ENCODE measurements at places on chromosomes 16 and 17.

DNA sequence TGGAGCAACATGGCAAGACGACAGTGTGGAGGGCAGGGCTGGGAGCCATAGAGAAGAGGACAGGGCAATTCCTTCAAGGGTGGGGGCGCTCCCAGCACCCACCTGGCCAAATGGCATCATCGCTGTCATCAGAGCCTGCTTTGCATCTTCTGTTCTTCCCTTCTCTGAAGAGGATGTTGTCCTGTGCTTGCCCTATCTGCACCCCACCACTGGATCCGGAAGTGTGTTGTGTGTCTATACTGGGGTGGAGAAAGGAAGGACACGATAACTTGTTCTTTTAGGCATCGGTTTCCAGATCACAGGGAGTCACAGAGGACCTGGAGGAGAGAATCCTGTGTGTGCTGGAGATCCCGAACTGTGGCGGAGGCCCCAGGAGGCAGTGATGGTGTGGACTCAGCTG, 25.7 kb upstream of the ANKRD40CL start:
- DNase-seq: no peak

DNA sequence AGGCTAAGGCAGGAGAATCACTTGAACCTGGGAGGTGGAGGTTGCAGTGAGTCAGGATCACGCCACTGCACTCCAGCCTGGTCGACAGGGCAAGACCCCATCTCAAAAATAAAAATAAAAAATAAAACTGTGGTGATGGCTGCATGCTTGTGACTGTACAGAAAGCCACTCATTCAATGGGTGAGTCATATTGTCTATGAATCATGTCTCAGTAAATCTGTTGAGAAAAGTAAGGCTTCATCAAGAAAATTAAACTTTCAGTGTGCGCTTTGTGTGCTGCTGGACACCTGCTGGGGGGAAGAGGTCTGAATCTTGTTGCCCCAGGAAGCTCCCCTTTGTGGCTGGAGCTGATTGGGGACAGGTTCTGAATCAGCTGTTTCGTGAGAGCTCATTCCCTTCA, 11.3 kb downstream of the NUBP1 start:
- no peak for DNase-seq

- DNase-seq: no peak
Observed at GRCh38 chr17:6355196-6355595, 79.7 kb downstream of the AIPL1 start.

DNA sequence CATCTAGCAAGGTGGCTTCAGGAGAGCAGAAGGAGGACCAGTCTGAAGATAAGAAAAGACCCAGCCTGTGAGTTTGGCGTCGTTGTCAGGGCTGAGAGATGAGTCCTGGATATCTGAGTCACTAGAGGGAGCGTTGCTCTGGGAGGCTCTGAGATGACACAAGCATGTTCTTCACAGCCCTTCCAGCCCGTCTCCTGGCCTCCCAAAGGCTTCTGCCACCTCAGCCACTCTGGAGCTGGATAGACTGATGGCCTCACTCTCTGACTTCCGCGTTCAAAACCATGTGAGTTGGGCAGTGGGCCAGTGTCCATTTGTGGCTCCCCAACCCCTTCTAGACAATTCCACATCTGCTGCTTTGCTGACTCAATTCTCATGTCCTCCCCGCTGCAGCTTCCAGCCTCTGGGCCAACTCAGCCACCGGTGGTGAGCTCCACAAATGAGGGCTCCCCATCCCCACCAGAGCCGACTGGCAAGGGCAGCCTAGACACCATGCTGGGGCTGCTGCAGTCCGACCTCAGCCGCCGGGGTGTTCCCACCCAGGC, 2.3 kb downstream of the TGFB1I1 start:
- no peak for DNase-seq

DNA sequence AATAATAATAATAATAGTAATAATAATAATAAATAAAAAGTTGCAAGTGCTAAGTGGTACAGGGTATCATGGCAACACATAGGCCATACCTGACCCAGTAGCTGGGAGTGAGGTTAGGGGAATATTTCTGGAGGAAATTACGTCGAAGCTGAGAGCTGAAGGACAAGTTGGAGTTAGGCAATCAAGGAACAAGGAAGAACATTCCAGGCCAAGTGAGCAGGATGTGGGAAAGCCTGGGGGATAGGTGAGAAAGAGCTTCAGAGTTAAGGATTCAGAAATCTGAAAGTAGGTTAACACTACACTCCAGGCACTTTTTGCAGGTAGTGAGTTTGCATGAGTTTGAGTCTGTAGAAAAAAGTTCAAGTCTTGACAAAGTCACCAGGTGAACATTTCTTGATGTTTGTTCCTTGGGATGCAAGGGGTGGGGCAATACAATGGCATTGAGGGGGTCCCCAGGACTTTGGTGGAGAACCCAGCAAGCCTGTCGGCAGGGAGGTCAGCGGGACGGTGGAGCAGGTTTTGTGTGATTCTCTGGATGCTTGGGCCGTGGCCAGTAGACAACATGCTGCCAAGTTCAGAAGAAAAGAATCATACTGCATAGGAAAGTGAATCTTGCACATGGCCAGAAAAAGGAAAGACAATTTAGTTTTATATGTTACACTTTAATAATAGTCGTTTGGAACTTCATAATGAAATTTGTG, 27.7 kb upstream of the MPHOSPH6 start:
- no peak for DNase-seq

DNA sequence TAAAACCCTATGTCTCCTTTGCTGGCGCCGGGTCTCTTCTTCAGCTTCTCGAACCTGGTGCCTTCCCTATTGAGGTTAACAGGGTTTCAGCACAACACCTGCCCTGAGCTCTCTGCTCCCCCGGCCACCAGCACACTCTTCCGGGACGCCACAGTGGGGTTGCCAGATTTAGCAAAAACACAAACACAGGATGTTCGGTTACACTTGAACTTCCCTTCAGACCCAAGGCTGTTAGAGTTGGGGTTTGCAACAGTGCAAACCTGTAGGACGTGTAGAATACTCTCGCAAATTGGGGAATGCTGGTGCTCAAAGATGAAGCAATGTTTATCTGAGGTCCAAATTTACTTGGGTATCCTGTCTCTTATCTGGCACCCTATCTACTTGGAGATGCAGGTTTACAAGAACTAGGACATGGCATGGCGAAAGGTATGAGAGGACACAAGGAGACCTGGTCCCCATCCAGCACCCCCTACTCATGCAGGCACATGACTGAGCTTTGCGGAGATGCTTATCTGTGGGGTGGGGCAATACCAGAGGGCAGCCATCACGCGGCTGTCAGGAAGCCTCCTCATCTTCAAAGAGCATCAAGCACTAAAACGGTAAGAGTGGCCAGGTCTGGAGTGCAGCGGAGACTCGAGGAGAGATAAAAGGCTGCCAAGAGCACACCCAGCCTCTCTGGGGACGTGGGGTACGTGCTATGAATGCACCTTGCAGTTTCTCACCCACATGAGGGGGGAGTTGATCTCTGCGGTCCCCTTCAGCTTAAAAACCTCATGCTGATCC, 52.8 kb downstream of the SDK2 start:
- peak; percentile 56 for DNase-seq

DNA sequence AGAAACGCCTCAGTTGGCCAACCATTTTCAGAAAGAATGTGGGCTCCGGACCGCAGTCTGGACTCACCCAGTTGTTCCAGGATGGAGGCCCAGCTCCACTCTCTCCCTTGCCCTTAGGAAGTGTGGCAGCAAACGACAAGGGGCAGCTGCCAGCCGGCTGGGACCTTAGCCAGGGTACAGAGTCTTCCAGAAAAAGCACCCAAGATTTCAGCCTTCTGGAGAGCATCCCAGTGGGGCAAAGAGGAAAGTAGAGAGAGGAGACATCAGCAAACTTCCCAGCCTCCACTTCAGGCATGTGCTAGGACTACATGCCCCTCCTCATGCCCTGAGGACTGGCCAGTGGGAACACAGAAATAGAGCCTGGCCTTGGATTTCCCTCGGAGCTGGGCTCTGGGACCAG, 56.8 kb upstream of the SCNN1B start:
- DNase-seq: no peak

GRCh38 chr17:9899280-9900043, 5.6 kb downstream of the RCVRN start:
- DNase-seq: no peak

- DNase-seq: no peak
Observed at GRCh38 chr16:3140603-3141427, 6.0 kb downstream of the ZNF213 start.

GRCh38 chr16:84911486-84912216, 91.9 kb downstream of the CRISPLD2 start:
- no peak for DNase-seq

- DNase-seq: no peak
Observed at GRCh38 chr16:65037556-65037955, 84.3 kb downstream of the CDH11 start.

- no peak for DNase-seq
Observed at GRCh38 chr17:65626451-65626850, 65.0 kb upstream of the AXIN2 start.

DNA sequence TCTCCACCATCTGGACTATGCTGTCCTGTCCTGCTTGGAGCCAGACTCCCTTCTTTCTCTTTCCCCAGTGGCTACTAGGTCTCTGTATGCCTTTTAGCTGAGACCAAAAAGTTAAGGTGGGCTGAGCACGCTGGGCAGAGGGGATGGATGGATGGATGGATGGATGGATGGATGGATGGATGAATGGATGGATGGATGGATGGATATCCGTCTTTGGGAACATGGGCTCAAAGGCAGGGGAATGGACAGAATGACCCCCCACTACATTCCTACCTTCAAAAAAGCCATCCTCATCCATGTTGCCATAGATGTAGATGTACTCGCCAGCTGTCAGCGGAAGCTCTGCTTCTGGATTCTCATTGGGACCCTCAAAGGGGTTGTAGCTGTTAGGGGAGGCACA, 12.8 kb downstream of the TSPOAP1 start:
- no peak for DNase-seq

GRCh38 chr16:54540525-54541180, 254.1 kb upstream of the IRX3 start:
- DNase-seq: no peak

GRCh38 chr17:67467500-67468455, 90.7 kb downstream of the PITPNC1 start:
- DNase-seq: peak; percentile 60

DNA sequence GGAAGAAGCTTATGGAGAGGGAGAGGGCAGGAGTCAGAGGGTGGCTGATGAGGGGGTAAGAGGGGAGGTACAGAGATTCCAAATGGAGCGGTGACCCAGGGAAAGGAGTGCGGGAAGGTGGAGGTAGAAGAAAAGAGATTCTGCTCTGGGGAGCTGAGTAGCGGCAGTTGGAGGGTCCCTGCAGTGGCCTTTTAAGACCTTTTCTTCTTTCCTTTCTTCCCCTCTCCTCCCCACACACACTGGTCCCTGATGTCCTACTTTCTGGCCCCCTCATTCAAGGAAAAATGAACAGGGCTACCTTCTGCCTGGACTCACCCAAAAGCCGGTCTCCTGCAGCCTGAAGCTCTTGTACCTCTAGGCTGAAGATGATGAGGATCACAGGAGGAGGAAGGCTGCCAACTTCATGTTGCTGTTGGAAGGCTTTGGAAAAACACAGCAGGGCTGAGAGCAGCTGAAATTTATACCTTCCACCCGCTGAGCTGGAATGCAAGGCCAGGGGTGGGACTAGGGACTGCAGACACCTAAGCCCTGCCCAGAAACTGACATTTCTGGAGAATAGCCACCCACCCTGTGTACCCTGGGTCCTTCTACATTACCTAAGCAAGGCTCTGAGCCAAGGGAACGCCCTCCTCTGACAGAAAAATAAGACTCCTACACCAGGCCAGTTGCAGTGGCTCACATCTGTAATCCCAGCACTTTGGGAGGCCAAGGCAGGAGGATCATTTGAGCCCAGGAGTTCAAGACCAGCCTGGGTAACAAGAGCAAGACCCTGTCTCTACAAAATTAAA, 9.4 kb upstream of the HEATR6 start:
- DNase-seq: no peak

- DNase-seq: no peak
Observed at GRCh38 chr17:67666710-67667109, 51.0 kb upstream of the NOL11 start.

DNA sequence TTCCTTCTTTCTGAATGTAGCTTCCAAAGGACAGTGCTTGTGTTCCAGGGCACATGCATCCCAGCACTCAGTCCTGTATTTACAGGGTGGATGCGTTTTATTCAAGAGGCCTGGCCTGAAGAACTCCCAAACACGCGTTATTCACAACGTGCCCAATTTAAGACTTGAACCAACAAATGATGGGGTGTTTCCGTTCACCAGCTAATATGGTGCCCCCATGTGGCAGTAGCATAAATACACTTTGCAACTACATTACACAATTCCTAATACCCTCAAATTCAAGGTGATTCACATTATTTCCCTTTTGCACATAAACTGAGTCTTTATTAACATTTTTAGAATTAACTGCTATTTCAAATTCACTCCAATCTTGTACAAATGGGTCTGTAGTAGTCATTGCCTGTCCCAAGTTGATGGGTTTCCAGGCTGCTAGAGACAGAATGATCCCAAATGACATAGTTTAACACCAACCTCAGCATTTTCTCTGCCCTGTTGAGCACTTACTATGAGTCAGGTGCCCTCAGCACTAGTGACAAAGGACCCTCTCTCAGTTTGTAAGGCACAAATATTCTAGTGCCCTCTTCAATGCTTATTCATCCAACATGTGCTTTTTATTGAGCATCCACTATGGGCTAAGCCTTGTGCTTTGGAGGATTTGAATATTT, 26.9 kb downstream of the HSD17B2 start:
- peak; percentile 46 for DNase-seq

- DNase-seq: no peak
Observed at GRCh38 chr16:19812986-19813385, 71.7 kb downstream of the GPRC5B start.

GRCh38 chr16:71917900-71918299, 22.6 kb downstream of the IST1 start:
- DNase-seq: no peak

DNA sequence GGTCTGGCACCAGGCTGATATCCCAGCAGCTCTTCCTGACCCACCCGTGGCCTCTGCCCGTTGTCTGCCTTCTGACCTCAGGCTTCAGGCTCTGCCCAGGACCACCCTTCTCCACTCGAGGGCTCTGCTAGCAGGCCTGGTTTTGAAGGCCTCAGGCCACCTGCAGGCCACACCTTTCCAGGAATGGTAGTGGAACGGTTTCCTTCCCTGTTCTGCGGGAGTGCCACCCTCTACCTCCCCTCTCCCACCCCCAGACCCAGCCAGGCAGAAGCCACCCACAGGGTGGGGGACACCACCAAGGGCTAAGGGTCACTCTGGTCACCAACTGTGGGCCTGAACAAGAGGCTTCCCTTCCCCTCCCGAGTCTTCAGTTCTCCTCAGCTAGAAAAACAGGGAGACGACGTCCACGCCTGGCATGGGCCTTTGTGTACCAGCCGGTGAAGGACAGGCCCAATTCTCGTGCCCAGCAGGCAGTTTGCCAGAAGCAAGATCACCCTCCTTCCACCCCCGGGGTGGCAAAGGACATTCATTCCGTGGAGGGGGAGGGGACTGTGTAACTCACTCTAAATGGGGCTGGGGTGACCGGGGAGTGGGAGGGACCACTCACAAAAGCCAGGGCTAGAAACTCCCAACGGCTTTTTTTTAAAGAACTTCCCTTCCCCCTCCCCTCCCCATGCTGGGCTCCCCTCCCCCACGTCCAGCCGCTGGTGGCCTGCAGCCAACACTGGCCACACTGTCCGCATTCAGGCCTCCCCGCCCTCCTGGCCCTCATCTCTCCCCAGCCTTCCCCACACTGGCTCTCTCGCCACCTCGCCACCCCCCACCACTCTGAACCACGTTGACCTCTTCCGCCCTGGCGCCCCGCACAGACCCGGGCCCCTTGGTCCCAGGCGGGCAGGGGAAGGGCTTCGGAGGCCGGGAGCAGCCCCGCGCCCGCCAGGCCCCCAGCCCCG, 7.7 kb downstream of the CBX4 start:
- no peak for DNase-seq
